A549 treated with AZD2906 at 1 μM for 4 hours (cell line): ENCODE measurements at places on chromosomes 2 and 18. TPM values are rescaled to one million over a fixed set of nuclear protein-coding genes. Genes with fewer than 3 reads are reported as not detected.

Gene FBXO15
- 0.48 to 1.1 TPM (median 0.62 TPM) in 5 replicates for total RNA-seq

Gene GPR75
- 1.2 to 2.0 TPM (median 1.6 TPM) in 5 replicates for total RNA-seq

Gene CBLN2
- 0.04 to 0.18 TPM (median 0.07 TPM) in 5 replicates for total RNA-seq

Gene ACSL3
- 147 to 197 TPM (median 149 TPM) in 5 replicates for total RNA-seq

Gene COA5
- 16.6 to 23.7 TPM (median 23.0 TPM) in 5 replicates for total RNA-seq

Gene CPO
- 0.05 to 0.11 TPM (median 0.09 TPM) in 4 of 5 replicates, not detected in the other for total RNA-seq

Gene PRKAG3
- not detected in 5 replicates for total RNA-seq

Gene PRKCE
- 9.6 to 10.2 TPM (median 10.1 TPM) in 5 replicates for total RNA-seq

Gene STEAP3
- total RNA-seq, result 44.8 to 53.7 TPM (median 48.2 TPM) in 5 replicates

Gene CCBE1
- 7.9 to 12.9 TPM (median 12.0 TPM) in 5 replicates for total RNA-seq

Gene KIAA2012
- total RNA-seq, result not detected in 5 replicates

Gene LIMS4
- 0.50 to 0.89 TPM (median 0.62 TPM) in 5 replicates for total RNA-seq

Gene PAX3
- total RNA-seq, result not detected in 5 replicates

Gene MROH2A
- 0.11 to 0.23 TPM (median 0.18 TPM) in 4 of 5 replicates, not detected in the other for total RNA-seq

Gene FBXO11
- total RNA-seq, result 32.2 to 50.2 TPM (median 38.3 TPM) in 5 replicates

Gene POTEJ
- total RNA-seq, result not detected in 5 replicates

Gene GKN2
- total RNA-seq, result 1.9 to 3.2 TPM (median 2.5 TPM) in 5 replicates

Gene VWC2L
- not detected in 5 replicates for total RNA-seq

Gene GREB1L
- 3.1 to 5.9 TPM (median 5.3 TPM) in 5 replicates for total RNA-seq

Gene GBX2
- 1.6 to 3.1 TPM (median 2.3 TPM) in 5 replicates for total RNA-seq

Gene KIDINS220
- total RNA-seq, result 15.4 to 20.7 TPM (median 17.5 TPM) in 5 replicates

Gene POTEI
- total RNA-seq, result 0.01 TPM in 1 of 5 replicates, not detected in the others

Gene CHAC2
- 12.7 to 14.4 TPM (median 13.0 TPM) in 5 replicates for total RNA-seq

Gene HSBP1L1
- total RNA-seq, result 10.7 to 14.6 TPM (median 12.4 TPM) in 5 replicates

Gene GFPT1
- 17.5 to 24.1 TPM (median 22.0 TPM) in 5 replicates for total RNA-seq

Gene GPR55
- total RNA-seq, result not detected in 5 replicates

Gene CHRNG
- not detected in 5 replicates for total RNA-seq

Gene ANKRD30BL
- total RNA-seq, result not detected in 5 replicates

Gene TXNDC2
- 0.06 to 0.41 TPM (median 0.08 TPM) in 5 replicates for total RNA-seq

Gene MSH2
- total RNA-seq, result 32.9 to 48.0 TPM (median 35.2 TPM) in 5 replicates

Gene IWS1
- 33.2 to 46.6 TPM (median 37.4 TPM) in 5 replicates for total RNA-seq

Gene ARHGAP15
- not detected in 5 replicates for total RNA-seq

Gene IL36RN
- 0.02 to 0.11 TPM (median 0.02 TPM) in 3 of 5 replicates, not detected in the others for total RNA-seq
